ENCODE measurements at places on chromosomes 2 and 18.

GRCh38 chr2:129758784-129759471 lies 220.5 kb upstream of the RAB6C start:
- DNase-seq = no peak

DNA sequence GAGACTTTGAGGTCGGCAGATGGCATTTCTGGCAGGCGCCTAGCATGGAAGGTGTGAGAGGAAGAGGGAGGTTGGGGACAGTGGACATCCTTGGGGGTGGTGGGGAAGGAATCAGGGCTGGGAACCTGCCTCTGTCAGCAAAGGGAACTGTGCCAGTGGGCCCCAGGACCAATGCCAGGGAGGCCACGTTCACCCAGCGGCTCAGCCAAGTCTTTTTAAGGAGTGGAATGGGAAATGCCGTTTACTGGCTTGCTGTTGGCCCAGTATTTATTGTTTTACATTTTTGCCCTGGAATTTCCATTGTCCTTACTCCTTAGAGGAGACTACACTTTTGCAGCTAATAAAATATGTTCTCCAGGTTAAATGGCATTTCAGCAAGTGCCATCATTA lies 135.2 kb downstream of the MCFD2 start:
- DNase-seq = peak; percentile 53

GRCh38 chr2:108632332-108633160 lies 86.7 kb upstream of the RANBP2 start:
- DNase-seq = no peak

DNA sequence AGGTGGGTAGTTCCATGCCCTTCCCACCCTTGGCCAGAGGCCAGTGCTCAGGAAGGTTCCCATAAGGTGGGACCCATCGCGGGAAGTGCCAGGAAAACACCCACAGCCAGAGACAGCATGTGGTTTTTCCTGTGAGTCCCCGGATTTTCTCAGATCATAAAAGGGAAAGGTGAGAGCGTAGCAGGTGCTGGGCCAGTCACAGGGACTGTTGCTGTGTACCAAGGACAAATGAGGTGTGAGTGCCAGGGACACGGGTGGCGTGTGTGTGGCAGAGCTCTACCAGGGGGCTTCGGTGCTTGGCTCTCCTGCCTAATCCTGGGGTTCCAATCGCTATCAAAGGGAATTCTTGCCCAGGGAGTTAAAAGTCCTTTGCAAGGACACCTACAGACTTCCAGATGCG lies 159.6 kb upstream of the SMAD2 start:
- DNase-seq = no peak

DNA sequence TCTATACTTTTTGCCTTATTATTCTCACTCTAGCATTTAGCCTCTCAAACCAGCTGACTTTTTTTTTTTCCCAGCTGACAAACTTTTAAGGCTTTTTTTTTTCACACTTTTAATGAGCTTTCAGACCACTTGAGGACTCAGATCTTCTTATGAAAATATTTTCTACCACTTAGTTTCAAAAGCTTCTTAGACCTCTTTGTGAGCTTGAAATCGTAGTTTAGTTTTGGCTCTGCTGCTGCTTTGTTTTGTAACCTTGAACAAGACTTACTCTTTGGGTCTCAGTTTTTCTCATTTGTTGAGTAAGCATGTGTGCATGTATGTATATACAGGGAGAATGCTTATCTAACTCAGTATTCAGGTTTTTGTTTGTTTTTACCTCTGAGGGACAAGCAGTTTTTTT lies 3.5 kb downstream of the NBEAL1 start:
- DNase-seq = no peak
